Fibroblast of skin of left biceps (primary cell): ENCODE measurements at places on chromosomes 3 and 15.

DNA sequence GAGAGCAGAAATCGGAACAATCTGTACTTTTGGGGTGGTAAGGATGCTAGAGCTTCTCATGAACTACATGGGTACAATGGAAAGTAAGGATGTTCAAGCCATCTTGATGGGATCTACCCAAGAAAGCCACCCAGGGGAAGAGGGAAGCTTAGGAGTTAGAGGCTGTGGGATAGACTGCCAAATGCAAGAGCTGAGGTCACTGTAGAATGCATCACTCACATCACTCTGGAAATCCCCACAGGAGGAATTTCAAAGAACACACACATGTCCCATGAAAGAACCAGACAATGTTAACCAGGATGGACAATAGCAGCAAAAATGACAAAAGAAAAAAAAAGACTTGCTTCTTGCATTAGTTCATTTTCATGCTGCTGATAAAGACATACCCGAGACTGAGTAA is 32.8 kb upstream of the UBE2E2 start:
- DNase-seq: no peak

- no peak for DNase-seq
These were observed 9.1 kb downstream of the FES start for GRCh38 chr15:90893175-90894090.

- DNase-seq: no peak
These were observed 6.1 kb upstream of the SPTBN5 start for GRCh38 chr15:41899854-41900442.

DNA sequence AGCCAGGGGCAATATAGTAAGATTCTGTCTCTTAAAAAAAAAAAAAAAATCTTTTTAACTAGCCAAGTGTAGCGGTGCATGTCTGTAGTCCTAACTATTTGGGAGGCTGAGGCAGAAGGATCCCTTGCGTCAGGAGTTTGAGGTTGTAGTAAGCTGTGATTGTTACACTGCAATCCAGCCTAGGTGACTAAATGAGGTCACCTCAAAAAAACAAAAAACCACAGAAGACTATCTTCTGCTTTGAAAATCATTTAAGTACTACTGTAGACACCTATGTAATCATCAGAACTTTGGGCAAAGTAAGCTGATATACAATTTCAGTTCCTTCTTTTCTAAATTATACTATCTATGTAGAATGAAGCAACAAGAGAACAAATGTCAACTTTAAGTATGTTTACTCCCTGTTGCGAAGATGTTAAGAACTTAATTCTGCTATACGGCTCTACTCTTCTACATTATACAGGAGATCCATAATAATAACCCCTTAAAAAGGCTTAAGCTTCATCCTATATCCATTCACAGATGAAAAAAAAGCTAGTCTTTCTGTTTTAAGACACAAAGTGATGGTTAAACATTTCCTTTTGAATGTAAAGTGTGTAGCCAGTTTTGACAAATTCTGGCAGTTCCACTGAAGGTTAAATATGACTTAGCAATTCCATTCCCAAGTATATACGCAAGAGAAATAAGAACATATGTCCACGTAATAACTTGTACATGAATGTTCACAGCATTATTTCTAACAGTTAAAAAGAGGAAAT is 15.2 kb downstream of the DAZL start:
- no peak for DNase-seq

DNA sequence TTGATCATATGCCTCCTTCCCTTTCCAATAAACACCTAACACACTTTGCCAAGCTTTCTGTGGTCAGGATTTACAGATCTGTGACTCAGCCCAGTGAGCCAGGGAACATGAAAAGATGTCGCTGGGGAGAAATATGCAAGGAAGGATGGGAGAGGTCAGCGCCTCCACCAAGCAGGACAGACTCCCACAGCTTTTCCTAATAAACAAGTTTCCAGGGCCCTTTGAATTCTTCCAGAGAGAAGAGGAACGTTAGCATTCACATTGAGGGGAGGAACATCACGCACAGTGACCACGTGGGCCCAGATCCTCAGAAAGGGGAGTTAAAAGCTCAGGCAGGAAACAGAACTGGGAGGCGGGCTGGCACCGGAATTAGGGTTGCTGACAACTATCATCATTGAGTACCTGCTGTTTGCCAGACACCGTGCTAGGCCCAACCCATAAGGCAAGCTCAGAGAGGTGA is 33.3 kb upstream of the MRPS22 start:
- DNase-seq: peak; percentile 59

DNA sequence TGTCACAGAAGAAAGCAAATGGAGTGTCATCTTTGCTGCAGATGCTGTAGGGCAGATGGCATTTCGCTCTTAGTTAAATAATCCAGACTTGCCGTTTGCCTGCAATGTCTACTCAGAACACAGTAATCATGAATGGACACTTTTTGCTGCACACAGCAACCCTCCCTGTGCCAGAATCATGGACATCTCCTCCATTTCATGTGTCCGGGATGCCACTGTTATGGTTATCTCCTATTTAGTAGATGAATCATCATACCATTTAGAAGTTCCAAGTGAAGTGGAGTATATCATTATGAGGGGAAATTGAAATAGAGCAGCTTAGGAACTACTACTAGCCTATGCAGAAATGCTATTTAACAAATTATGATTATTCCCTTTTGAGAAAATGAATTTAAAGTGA is 118.5 kb downstream of the DUT start:
- DNase-seq: no peak

- DNase-seq: no peak
These were observed 37.6 kb upstream of the AADAC start for GRCh38 chr3:151776259-151776740.

- no peak for DNase-seq
These were observed 88.8 kb downstream of the CRTC3 start for GRCh38 chr15:90618330-90619125.

GRCh38 chr3:192727032-192727847 is at the start of gene FGF12:
Gene FGF12, minus strand, starts transcription at chr3:192727541.
- peak; percentile 1 for DNase-seq

- DNase-seq: peak; percentile 24
These were observed 269.4 kb upstream of the RGMA start for GRCh38 chr15:93358166-93359059.

DNA sequence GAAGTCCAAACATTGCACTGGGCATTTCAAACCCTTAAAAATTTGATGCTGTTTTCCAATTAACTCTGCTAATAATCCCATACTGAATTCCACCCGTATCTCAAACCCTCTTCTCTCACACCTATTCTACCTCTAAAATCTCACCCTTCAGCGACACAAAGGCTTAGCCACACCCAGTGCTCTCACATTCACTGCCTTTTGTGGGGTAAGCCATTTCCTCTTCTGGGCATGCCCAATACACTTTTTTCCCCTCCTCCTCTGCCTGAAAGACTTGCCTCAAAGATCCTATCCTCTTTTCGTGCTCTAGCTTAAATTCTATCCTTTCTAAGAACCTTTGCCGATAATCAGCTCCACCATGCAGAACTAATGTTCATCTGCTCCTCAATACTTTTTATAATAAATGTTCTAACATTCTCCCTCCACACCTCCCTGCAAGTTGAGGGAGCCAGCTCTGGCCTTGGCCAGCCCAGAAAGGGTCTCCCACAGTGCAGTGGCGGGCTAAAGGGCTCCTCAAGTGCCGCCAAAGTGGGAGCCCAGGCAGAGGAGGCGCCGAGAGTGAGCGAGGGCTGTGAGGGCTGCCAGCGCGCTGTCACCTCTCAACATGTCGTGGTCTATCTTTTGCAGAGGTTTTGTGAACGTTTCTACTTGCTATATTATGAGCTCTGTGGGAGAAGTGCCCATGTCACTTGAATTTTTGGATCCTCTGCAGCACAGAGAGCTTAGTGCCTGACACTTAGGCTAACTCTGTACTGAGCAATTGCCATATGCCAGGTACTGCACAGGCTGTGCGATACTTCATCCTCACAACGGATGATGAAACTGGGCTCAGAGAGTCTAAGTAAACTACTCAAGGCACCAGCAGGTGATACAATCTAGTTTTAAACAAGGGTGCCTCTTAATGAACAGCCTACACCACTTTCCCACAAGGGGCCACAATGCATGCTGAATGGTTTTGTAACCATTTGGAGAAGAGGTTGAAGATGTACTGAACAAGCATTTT is 53.6 kb upstream of the BCL6 start:
- no peak for DNase-seq

DNA sequence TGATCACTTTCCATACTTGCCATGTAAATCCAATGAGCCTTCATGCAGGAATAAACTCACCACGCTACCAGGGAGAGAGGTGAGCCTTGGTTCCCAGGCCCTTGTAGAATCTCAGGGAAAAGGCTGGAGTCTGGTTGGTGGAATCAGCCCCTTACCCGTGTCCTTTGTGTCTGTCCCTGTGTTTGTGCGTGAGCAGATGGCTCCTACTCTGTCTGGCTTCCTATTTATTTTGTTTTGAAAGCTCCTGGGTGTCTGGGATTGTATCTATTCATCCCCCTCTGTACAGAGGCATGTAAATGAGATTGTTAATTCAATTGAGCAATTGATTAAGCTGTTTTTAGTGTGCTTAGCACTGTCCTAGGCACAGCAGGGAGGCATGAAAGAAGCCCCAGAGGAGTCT is 278.1 kb downstream of the THSD4 start:
- DNase-seq: no peak

DNA sequence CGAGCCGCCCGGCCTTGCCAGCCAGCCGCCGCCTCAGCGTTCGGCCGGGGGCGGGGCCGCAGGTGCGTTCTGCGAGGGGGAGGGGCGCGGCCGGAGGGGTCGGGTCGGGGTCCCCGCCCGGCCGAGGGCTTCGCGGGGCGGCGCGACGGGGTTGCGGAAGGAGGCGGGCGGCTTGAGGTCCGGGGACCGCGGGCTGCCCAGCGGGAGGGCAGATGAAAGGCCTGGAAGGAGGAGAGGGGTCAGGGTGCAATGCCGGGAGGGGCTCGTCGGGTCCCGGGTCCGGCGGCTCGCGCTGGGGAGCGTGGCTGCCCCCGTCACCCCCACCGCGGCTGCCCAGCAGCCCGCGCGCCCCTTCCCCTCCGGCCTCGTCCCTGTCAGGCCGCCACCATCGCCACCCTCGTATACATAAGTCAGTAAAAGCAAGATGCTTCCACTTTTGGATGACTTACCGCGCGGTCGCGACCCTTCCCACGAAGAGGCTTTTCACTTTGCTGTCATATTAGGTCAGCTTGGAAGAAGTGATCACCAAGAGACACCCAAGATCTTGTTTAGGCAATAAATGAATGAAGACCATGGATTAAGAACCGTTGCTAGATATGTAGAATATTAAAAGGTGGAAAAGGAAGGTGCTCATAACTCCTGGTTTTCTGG is 620 bp upstream of the ANP32A start:
- DNase-seq: no peak

DNA sequence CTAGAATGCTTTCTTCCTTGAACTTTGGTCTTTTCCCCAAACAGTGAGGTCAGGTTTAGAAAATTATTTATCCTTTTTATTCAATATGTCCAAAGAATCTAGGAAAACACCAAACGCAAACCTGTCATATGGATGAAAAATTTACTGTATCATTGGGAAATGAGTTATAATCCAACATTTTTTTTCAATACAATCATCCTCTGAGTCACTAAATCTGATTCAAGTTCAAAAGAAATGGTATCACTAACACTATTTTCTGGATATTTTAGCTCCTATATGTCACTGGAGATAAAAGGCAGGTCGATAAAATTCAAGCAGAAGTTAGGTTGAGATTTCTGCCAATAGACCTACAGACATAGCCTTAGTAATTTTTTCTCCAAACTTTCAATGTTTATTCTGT is 591.6 kb upstream of the AGTR1 start:
- no peak for DNase-seq

DNA sequence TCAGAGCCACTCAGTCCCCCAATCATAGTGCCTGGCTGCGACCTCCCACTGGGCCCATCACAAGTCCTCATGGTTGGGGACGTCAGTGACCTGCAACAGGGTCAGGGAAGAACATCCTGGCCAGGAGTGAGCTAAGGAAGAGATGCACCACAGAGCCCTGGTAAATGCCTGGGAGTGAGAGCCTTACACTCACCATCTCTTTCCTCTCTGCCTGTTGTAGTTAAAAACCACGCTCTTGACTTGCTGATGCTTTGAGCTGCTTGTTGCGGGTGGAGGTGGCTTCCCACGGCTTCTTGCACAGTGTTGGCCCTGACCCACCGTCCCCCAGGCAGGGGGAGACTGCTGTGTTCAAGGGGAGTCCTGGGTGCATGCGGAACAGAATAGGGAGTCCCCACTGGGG is 91.1 kb upstream of the RGMA start:
- no peak for DNase-seq

- no peak for DNase-seq
These were observed 25.8 kb upstream of the PSMD6 start for GRCh38 chr3:64049136-64049535.

GRCh38 chr15:91737151-91737818 is 116.2 kb upstream of the SLCO3A1 start:
- no peak for DNase-seq

- no peak for DNase-seq
These were observed 70.3 kb downstream of the CCNL1 start for GRCh38 chr3:157089455-157090221.

GRCh38 chr3:25665315-25666280 is 891 bp upstream of the TOP2B start:
- no peak for DNase-seq

GRCh38 chr3:28326458-28326926 is 22.0 kb upstream of the ZCWPW2 start:
- no peak for DNase-seq

- DNase-seq: no peak
These were observed 5.5 kb downstream of the ARHGEF3 start for GRCh38 chr3:56796202-56796601.

- DNase-seq: peak; percentile 26
These were observed 270.6 kb upstream of the RGMA start for GRCh38 chr15:93359425-93360131.

- no peak for DNase-seq
These were observed 23.4 kb upstream of the MECOM start for GRCh38 chr3:169686874-169687273.

DNA sequence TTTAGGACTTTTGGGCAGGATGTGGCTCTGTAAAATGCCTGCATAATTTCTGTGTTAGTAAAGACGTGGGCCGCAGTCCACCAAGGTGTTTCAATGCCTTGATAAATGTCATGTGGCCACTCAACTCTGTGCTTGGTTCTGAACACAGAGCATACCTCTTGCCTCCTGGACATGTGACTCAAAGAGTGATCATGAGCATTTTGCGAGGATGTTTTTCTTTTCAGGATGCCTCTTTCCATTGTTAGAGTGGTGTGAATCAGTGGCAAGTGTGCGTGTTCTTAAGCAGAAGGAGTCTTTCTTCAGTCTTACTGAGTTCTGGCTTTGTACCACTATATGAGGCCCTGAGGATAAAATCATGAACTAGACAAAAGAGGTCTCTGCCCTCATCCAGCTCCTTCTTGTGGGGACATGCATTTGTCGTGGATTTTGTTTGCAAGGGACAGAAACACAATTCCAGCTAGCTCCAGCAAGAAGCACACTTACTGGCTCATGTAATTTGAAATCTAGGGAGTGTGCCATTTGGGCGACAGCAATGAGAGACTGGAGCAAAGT is 363.4 kb downstream of the LRTM1 start:
- no peak for DNase-seq

GRCh38 chr3:7489417-7489816 is 628.5 kb downstream of the GRM7 start:
- no peak for DNase-seq

- no peak for DNase-seq
These were observed 43.9 kb downstream of the ZNF148 start for GRCh38 chr3:125331243-125331642.

- DNase-seq: no peak
These were observed 60.3 kb upstream of the EPHA6 start for GRCh38 chr3:96754128-96754527.

- no peak for DNase-seq
These were observed 185.8 kb upstream of the CFAP20DC start for GRCh38 chr3:59235634-59236012.

GRCh38 chr15:42826251-42826890 is 89.4 kb upstream of the CDAN1 start:
- DNase-seq: no peak

GRCh38 chr3:88589138-88589537 is 439.4 kb downstream of the C3orf38 start:
- peak; percentile 5 for DNase-seq
